ENCODE measurements at places on chromosomes 5 and 9. TPM values are rescaled to one million over a fixed set of nuclear protein-coding genes. Genes with fewer than 3 reads are reported as not detected.

Gene PCDHB13
- total RNA-seq: 1.4 TPM

Gene OSMR
- 30.0 TPM for total RNA-seq

Gene INSL6
- not detected for total RNA-seq

Gene RNF183
- not detected for total RNA-seq

Gene CYSTM1
- 8.7 TPM for total RNA-seq

Gene CCL27
- not detected for total RNA-seq

Gene SPATA31D4
- total RNA-seq: not detected

Gene TMC1
- total RNA-seq: 0.74 TPM

Gene GZMA
- total RNA-seq: not detected

Gene FST
- 45.0 TPM for total RNA-seq

Gene PALM2AKAP2
- total RNA-seq: 0.23 TPM

Gene PLAA
- total RNA-seq: 48.2 TPM

Gene UBE2QL1
- 0.05 TPM for total RNA-seq

Gene ENTPD2
- not detected for total RNA-seq

Gene GADD45G
- total RNA-seq: not detected

Gene PCA3
- total RNA-seq: under 0.01 TPM

Gene PAPPA
- total RNA-seq: 0.34 TPM

Gene BASP1
- 4.4 TPM for total RNA-seq

Gene PDE8B
- under 0.01 TPM for total RNA-seq

Gene OBP2B
- not detected for total RNA-seq

Gene CYLC2
- total RNA-seq: not detected

Gene C9orf50
- total RNA-seq: not detected

Gene INIP
- 26.5 TPM for total RNA-seq

Gene OR1Q1
- not detected for total RNA-seq

Gene VCAN
- 5.7 TPM for total RNA-seq

Gene CATSPER3
- total RNA-seq: not detected

Gene RPL37
- total RNA-seq: 634 TPM

Gene CYSRT1
- 0.37 TPM for total RNA-seq

Gene OTULINL
- 0.56 TPM for total RNA-seq

Gene FAM221B
- total RNA-seq: not detected

Gene SFXN1
- 176 TPM for total RNA-seq

Gene MOB3B
- total RNA-seq: 0.85 TPM

Gene SEC16A
- 43.8 TPM for total RNA-seq

Gene ARHGEF37
- total RNA-seq: 16.0 TPM

Gene HTR1A
- not detected for total RNA-seq

Gene ANKRD55
- total RNA-seq: 3.2 TPM

Gene PRRX2
- 1.2 TPM for total RNA-seq

Gene CTXN3
- total RNA-seq: not detected

Gene GNG10
- 72.0 TPM for total RNA-seq

Gene ARAP3
- total RNA-seq: 65.8 TPM

Gene ARL14EPL
- total RNA-seq: not detected

Gene VDAC1
- 261 TPM for total RNA-seq

Gene CBY3
- not detected for total RNA-seq
